ENCODE measurements at places on chromosomes 12 and 14. TPM values are rescaled to one million over a fixed set of nuclear protein-coding genes. Genes with fewer than 3 reads are reported as not detected.

Gene OR4K5
- total RNA-seq, result not detected

DNA sequence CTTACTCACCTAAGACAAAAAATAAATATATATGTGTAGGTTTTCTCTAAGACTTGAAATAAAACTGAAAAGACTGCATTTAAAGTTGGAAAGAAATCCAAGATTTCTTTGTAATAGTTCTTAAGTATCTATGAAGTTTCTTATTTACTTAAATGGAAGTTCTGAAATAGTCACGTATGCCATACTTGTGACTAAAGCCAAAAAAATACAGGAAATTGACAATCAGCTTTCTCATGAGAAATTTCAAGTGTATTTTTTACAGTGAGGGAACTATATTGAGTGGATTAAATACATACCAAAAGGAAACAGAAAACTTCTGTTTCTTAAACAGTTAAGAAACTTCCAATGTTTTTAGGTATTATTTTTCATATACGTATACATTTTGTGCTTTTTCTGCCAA, 188.1 kb downstream of the DPY19L2 start:
- DNase-seq, result no peak

Gene TSFM
- total RNA-seq, result 33.7 TPM

Gene RNASE3
- total RNA-seq, result not detected

Gene B3GNT4
- total RNA-seq, result 1.2 TPM

DNA sequence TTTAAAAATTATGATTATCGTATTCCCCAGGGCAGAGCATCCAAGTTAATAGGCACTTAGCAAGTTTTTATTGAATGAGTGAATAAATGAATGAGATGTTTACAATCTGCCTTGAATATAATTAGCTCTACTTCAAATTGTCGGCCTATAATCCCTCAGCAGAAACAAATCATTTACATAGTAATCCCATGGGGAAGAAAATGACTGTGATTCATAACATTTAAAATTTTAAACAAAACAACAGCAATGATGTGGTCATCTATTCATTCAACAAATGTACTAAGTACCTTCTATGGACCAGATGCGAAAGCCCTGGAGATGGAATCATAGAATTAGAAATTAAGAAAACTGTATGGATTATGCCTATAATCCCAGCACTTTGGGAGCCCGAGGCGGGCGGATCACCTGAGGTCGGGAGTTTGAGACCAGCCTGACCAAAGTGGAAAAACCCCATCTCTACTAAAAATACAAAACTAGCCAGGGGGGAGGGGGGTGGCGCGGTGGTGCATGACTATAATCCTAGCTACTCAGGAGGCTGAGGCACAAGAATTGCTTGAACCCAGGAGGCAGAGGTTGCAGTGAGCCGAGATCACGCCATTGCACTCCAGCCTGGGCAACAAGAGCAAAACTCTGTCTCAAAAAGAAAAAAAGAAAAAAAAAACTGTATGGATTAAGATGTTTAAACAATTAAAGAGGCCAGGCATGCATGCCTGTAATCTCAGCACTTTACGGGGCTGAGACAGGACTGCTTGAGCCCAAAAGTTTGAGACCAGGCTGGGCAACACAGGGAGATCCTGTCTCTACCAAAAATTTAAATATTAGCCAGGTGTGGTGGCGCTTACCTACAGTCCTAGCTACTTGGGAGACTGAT, 17.7 kb upstream of the MDM2 start:
- no peak for DNase-seq

GRCh38 chr14:51455041-51455835, 196.5 kb upstream of the FRMD6 start:
- no peak for DNase-seq

GRCh38 chr12:115166698-115167315, 482.8 kb upstream of the TBX3 start:
- DNase-seq, result no peak

DNA sequence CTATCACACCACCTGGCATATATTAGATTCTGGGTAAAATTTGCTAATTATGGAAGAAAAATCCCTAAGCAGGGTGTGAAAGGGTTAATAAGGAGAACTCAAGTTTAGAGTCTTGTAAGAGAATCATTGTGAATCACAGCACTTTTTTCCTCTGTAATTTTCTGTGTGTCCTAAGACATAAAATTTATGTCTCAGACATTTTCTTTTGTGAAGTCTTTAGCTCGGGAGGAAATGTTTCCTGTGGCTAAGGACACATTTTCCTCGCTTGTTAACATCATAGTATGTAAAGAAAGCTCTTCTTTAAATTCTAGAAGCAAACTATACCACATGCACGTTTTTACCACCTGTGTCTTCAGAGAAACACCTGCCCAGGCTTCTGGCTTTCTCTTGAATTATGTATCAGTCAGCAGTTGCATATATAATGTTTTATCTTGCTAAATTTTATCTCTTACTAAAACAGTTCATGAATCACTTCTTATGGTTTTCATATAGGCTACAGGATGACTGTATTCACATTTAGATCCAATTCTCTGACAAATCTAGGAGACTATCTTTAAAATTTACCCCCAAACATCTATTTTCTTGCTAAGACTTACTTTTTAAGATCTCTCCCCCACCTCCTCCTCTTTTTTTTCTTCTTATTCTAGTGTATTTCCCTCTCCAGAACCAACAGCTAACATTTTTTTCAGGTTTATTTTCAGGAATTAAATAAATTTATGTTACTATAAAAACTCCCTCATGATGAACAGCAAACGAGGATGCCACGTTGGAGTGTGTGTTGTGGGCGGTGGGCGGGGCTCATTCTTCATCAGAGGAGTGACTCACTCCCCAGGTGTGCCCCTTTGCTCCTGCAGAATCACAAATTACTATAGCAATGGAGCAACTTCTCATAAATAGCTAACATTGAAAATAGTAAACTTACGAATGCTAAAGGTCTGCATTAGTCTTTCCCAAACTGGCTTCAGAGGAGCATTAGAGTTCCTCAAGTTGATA, 11.6 kb upstream of the CSRP2 start:
- peak; percentile 54 for DNase-seq

Gene TCL1A
- total RNA-seq, result not detected

Data from foreskin keratinocyte (primary cell).